ENCODE measurements at places on chromosomes 16 and 17. TPM values are rescaled to one million over a fixed set of nuclear protein-coding genes. Genes with fewer than 3 reads are reported as not detected.

The TEKT1 gene
- not detected for total RNA-seq

The TMEM88 gene
- 6.7 TPM for total RNA-seq

The KRTAP1-3 gene
- total RNA-seq: not detected

The CDRT4 gene
- total RNA-seq: 2.4 TPM

The IL17C gene
- total RNA-seq: 0.23 TPM

The ZNF205 gene
- 21.1 TPM for total RNA-seq

The HCRT gene
- 0.47 TPM for total RNA-seq

The MMP15 gene
- 36.6 TPM for total RNA-seq

The KCNJ12 gene
- total RNA-seq: 6.6 TPM

The RAB37 gene
- total RNA-seq: not detected

The DLG4 gene
- total RNA-seq: 51.4 TPM

The TNRC6C gene
- 40.5 TPM for total RNA-seq

The WNK4 gene
- total RNA-seq: 0.73 TPM

The CMTM2 gene
- total RNA-seq: 0.54 TPM

DNA sequence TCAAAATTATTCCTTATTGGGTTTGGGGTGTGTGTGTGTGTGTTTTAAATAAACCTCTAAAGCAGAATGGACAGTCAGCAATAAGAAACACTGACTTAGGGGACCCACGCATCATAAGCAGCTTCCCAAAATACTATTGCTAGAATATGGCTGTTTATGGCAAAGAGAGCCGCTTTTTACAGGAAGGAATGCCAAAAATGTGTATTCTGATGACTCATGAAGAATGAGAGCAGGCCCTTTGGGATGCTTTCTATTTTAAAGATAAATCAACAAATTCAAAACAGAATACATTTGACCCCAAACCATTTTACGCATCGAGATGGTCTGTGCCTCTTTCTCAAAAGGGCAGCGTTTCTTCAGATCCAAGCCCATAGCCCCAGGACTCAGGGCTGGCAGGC is 37.5 kb downstream of the ARHGAP17 start:
- DNase-seq: no peak

- no peak for DNase-seq
Measured at GRCh38 chr17:62715882-62716390, 88.5 kb downstream of the MRC2 start.

GRCh38 chr17:81125573-81126081 is 39.7 kb upstream of the PVALEF start:
- DNase-seq: no peak

GRCh38 chr17:11813871-11814270 is 183.4 kb downstream of the ZNF18 start:
- DNase-seq: no peak

- DNase-seq: peak; percentile 91
Measured at GRCh38 chr16:370443-370842, at the start of gene MRPL28. Gene MRPL28 (minus strand): TSS chr16:370538. CDS start chr16:370218, 320 bp downstream.

GRCh38 chr17:32021615-32021955 is 14.4 kb downstream of the LRRC37B start:
- no peak for DNase-seq

DNA sequence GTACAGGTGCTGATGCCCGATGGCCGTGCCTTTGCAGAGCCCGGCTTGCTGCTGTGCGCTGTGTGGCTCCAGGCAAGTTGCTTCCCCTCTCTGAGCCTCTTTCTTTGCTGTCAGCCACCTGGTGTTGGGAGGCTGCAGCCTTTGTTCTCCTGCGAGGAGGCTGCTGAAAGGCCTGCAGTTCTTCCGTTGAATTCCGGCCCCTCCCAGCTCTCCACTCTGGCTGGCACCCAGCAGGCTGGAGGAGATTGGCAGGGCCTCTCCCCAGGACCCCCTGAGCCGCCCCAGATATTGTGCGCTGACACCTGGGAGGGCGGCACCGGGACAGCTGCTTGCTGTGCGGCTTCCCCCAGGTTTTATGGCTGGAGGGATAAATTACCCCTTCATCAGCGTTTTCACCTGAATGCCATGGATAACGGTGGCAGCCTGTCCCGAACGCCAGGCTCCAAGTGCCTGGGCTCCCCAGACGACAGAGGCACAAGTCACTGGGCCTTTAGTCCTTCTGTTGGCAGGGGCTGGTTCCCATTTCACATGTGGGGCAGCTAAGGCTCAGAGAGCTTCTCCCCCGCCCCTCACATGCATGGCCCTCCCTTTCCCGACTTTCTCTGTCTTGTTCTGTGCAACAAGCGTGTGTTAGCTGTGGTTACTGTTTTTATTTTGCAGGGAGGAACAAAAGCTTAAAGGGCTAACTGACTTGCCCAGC is 35.1 kb upstream of the GSE1 start:
- DNase-seq: no peak

DNA sequence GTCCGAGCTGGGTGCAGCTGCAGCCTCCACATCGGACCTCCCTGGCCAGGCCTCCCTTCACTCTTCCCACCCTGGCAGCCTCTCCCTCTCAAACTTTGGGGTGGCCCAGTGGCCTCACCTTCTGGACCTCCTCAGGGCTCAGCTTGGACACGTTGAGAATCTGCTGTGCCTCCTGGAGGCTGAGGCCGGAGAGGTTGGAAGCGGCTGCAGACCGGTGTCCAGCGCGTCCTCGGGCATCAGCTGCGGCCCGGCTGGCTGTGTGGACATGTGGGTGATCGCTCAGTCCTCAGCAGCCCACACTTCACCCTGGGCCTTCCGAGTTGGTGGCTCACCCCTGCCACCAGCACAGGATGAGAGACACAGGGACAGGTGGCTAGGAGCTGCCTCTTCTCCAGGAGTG is 9.9 kb downstream of the PAM16 start:
- DNase-seq: no peak

DNA sequence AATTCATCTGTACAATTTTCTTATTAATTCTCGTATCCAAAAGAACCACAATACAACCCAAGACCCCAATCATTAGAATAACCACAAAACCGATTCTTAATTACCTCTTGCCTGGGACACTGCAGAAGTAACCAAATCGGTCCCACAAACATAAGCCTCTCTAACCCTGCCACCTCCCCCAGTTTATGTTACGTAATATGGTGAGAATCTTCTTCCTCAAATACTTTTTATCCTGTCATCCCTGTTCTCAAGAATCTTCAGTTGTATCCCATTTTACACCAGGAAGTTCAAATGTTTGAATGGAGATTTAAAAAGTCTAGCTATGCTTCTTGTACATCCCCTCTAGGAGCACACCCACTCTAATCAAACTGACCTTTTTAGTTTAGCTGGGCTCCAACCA is 269.3 kb upstream of the TBX2 start:
- DNase-seq: no peak

DNA sequence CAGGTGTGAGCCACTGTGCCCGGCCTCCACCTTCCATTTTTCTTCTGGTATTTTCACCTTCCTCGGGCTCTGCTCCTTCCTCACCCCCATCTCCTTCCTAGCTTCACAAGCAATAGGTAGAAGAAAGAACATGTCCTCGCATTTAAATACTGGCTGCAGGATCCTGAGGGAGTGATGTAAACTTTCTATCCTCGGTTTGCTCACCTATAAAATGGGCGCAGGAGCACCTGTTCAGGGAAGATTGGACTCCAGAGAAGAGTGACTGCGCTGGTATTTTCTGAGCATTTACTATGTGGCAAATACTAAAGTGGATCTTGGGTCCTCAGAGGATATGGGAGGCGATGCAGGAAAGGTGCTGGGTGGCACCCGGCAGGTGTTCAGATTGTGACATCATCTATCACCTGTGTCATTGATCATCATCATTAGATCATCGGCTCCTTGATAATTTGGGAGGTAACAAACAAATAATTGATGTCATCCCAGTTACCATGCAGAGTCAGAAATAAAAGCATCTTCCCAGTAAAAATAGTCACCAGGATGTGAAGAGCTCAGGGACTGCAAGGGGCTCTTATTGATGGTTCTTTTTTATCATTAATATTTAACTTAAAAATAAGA is 72.8 kb downstream of the FOXL1 start:
- no peak for DNase-seq

DNA sequence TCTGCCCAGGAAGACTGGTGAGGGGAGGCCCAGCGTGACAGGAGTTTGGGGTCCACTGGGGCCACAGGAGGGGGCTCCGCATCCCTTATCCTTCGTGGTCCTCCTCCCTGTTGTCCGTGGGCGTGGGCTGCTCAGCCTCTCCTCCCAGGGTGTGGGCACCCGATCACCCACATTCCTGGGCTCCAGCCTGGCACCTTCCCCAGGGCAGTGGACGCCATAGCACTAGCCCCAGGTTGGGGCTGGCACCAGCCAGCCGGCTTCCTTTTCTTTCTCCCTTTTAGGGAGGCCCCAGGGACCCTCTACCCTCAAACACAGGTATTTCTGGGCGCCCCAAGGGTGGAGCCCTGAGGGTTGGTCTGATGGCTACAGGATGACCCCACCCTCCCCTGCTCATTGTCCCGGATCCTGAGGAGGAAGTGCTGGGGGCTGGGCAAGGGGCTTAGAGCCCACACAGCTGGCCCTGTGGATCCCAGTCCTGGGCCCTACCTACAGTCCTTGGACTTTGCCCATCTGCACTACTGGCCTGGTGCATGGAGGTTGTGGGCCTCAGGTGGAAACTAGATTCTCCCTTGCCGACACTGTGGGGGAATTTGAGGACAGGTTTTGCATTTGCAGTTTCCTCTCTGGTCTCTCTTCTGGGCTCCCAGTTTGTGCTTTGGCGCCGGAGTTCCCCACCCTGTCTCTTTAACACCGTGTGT is 1.1 kb downstream of the KIF1C start:
- DNase-seq: no peak

GRCh38 chr16:85276721-85277120 is 164.4 kb upstream of the CIBAR2 start:
- no peak for DNase-seq

GRCh38 chr17:18041776-18042175 is 2.6 kb downstream of the GID4 start:
- no peak for DNase-seq

- DNase-seq: no peak
Measured at GRCh38 chr16:82584553-82585152, 42.1 kb upstream of the CDH13 start.

GRCh38 chr17:15303268-15303667 is 38.1 kb downstream of the TEKT3 start:
- no peak for DNase-seq

DNA sequence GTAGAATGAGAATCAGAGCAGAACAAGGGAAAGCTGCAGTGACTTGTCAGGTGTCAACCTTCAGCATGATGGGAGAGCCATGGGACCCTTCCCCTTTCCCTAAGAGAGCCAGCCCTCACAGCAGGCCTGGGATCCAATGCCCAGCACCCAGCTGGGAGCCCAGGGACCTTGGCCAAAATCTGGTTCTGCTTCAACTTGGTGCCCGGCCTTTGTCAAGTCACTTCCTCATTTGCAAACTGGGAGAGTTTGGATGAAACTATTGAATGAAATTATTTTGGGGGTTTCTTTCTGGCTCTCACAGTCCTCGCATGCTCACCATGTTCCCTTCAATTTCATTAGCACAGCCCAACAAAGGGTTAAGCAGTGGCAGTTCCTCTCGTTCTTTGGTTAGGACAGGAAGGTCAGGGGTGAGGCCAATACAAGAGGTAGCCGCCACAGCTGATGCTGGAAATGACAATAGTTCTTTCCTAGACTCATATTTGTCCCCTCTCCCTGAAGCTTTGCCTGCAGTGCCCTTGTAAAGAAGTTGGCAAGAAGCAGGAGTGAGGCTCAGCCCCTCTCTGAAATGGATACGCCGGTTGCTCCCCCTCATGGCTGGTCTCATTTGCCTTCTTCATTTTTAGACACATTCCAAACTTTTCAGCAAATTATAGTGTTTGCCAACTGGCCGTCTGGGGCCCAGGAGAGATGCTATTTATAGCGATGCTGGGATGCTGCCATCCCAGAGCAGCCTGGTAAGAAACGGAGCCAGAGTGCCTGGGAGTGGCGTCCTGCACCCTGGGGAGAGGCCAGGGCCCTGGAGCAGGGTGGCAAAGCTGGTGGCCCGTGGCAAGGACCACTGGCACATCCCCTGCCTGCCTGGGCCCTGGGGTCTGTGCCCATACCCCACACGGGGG is 34.5 kb upstream of the MEOX1 start:
- no peak for DNase-seq

DNA sequence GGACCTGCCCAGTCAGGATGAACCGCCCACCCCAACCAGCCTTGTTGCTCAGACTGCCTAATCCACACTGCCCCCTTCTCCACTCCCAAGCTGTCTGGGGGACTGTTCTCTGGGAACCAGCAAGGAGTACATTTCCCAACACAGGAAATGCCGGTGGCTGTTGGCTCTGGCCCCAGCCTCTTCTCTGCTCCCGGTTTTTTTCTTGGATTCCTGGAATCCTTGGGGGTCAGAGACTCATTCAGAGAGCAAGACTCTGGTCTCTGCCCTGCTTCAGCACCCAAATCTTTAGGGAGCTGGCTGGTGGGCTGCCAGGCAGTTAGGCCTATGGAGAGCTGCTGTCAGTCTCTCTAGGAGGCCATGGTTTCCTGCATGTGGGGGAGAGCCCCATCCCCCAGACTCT is 10.8 kb upstream of the MTMR4 start:
- DNase-seq: no peak

DNA sequence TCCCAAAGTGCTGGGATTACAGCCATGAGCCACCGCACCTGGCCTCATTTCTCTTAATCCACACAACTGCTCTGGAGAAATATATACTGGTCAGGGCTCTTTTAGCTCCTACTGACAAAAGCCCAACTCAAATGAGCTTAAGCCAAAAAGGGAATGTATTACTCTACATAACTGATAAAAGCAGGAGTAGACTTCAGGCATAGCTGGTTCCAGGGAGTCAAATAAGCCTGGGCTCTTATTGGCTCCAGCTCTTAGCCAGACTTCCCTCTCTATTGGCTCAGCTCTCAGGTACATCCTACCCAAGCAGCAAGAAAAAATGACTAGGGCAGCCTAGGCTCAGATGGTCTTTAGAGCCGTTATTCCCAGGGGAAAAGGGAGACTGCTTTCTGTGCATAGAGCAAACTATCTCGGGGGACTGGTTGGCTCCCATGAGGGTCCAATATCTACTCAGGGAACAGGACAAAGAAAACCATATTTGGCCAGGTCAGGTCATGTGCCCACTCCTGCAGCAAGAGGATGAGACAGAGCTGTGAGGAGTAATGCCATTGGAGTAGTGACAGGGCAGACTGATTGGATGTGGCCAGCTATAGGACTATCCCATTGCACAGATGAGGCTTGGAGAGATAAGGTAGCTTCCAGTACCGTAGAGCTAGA is 21.2 kb downstream of the TBX2 start:
- no peak for DNase-seq

- DNase-seq: no peak
Measured at GRCh38 chr17:60328679-60329078, 63.3 kb downstream of the USP32 start.

DNA sequence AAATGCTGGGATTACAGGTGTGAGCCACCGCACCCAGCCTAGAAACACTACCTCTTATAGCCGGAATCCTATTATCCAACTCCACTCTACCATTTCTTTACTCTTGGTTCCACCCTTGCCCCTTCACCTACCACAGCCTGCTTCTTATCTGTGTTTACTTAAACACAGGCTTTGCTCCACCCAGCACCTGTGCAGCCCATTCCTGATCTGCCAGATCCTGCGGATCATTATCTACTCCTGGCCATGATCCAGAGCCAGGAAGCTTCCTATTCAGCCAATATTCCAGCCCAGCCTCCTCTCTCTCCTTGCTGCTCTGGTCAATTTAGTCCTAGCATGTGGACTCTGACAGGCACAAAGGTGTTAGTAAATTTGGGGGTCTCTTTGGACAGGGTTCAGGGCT is 98.8 kb upstream of the MED13 start:
- DNase-seq: no peak
